ENCODE measurements at places on chromosomes 4 and X.

DNA sequence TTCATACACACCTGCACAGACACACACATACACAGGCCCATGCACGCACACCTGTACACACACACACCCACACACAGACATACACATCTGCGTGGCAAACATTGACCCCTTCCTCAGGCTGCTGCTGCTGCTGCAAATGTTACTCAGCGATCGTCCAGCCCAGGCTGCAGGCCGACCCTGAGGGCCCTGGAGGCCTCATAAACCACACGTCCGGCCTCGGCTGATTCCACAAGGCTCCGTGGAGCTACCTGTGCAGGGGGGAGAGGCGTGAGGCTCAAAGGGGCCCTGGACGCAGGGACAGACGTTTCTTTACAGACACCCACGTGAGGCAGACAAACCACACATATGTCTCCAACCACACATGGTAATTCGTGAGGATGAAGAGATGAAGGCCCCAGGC is 53.9 kb upstream of the PPP2R3B start:
- no peak for DNase-seq

DNA sequence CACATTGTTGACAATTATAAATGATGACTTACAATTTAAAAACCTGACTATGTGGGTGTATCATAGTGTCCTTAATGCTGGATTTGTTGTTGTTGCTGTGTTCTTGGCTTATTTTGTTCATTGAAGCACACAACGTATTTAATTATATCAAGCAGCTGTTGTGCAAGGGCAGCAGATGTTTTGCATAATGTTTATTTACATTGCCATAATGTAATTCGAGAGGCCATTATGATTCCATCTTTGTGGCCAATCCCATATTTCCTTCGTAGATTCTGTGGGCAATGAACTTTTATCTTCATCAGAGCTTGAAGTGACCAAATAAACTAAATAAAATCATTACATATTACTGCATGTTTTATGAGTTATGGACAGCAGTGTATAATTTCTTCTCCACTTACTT is 422.6 kb upstream of the GALNTL6 start:
- DNase-seq: no peak

GRCh38 chr4:6476893-6477292 is 4.5 kb upstream of the PPP2R2C start:
- no peak for DNase-seq

- no peak for DNase-seq
Measured at GRCh38 chr4:139304920-139305319, 2.6 kb upstream of the NDUFC1 start.

GRCh38 chr4:150010525-150011126 is 67.6 kb upstream of the DCLK2 start:
- DNase-seq: no peak

- no peak for DNase-seq
Measured at GRCh38 chrX:85865324-85865723, 182.0 kb downstream of the CHM start.

DNA sequence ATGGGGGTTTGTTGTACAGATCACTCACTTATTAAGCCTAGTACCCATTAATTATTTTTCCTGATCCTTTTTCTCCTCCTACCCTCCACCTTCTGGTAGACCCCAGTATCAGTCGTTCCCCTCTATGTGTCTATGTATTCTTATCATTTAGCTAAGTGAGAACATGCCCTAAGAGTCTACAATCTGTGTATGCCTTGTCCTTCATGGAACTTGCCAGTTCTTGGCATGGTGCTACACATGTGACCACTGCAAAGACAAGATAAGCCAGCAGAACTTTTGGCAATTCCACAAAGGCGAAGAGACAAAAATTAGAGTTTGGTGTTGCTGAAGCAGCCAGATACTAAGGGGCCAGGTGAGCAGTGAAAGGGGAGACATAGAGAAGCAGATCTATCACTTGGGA is 101.3 kb downstream of the CORIN start:
- DNase-seq: no peak
